Thyroid gland (tissue), 4 donors: ENCODE measurements at places on chromosomes 11 and 22. TPM values are rescaled to one million over a fixed set of nuclear protein-coding genes. Genes with fewer than 3 reads are reported as not detected.

DNA sequence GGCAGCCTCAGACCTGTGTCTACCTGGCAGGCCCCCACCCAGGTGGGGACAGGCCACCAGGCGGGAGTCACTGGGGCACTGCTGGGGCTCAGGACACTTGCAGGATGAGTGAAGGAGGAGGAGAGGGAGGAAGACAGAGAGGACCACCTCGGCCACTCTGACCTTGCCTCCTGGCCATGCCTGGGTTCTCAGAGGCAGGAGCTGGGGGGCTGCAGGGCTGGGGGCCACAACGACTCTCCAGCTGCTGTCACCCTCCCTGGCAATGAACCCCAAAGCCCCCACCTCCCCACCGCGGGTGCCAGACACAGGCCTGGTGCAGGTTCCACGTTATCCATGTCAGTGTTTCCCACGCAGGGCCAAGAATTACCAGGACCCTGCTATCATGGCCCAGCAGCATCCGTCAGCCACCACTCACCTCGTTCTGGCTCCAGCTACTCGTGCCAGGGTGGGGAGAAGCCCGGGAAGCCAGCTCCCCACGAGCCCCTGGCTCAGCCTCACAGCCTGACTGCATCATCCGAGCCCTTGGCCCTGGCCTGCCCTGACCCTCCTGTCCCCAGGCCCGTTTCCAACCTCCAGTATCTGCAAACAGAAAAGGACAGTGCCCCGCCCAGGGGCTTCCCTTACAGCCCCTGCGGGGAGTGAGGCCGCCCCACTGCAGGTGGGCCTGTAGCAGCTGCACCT is 62.4 kb downstream of the BRD1 start:
- no peaks in the 10 kb centered on the region for H3K36me3 ChIP-seq
- no peak overlapping the region for H3K27ac ChIP-seq
- H3K4me1 ChIP-seq = peaks cover 6% of the 10 kb centered on the region
- no peaks in the 10 kb centered on the region for H3K27me3 ChIP-seq
- no peak for DNase-seq

The C11orf16 gene
- not detected for total RNA-seq

- H3K4me3 ChIP-seq = no peak overlapping the region
- H3K27ac ChIP-seq = no peak overlapping the region
- no peak for DNase-seq
- H3K4me1 ChIP-seq = no peaks in the 10 kb centered on the region
Observed at GRCh38 chr11:27297616-27298015, 65.4 kb downstream of the CCDC34 start.

DNA sequence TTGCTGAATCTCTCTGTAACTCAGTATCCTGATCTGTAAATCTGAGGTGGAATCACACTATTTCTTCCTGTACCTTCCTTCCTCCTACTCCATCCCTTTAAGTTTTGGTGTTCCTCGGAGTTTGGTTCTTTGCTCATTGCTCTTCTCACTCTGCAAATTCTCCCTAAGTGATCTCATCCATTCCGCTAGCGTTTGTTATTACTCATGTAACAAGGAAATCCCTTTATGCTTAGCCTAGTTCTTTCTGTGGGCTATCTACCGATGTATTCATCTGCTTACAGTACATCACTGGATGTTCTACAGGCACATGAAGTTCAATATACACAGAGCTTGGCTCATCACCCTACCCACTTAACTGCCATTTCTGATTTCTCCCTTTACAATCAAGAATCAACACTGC is 1.6 kb upstream of the CEP295 start:
- H3K36me3 ChIP-seq = no peaks in the 10 kb centered on the region
- no peak overlapping the region for H3K4me3 ChIP-seq
- no peak for DNase-seq
- H3K4me1 ChIP-seq = peaks cover 6% of the 10 kb centered on the region

The OR52N4 gene
- total RNA-seq = 0.83 TPM

GRCh38 chr22:36332623-36333332 is 55.0 kb downstream of the MYH9 start:
- peaks cover 8% of the 10 kb centered on the region for H3K36me3 ChIP-seq
- H3K27ac ChIP-seq = peak overlapping the region; percentile 98
- no peaks in the 10 kb centered on the region for H3K27me3 ChIP-seq
- DNase-seq = peak; percentile 85
- no peak overlapping the region for H3K4me3 ChIP-seq
- H3K4me1 ChIP-seq = peaks cover 100% of the 10 kb centered on the region

DNA sequence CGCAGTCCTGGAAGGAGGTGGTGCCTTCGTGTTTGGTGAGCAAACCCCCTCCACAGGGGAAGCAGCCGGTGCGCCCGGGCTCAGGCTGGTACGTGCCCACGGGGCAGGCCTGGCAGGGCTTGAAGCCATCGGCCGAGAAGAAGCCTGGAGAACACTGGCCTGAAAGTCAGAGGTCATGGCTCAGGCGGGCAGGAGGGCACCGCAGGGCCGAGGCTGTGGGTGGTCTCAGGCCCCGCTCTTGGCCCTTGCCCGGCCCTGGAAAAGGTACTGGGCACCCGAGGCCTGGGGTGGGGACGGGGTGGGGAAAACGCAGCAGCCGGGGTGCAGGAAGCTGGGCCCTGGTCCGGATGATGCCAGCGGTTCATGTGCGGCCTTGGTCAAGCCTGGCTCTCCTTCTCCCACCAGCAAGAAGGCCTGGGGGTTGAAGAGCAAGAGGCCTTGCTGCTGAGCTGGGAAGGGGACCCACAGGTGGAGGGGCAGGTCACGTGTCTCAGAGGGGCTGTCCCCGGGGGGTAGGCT is 25.6 kb upstream of the TTLL12 start:
- DNase-seq = no peak
- H3K36me3 ChIP-seq = no peaks in the 10 kb centered on the region
- no peak overlapping the region for H3K4me3 ChIP-seq
- no peaks in the 10 kb centered on the region for H3K27me3 ChIP-seq

DNA sequence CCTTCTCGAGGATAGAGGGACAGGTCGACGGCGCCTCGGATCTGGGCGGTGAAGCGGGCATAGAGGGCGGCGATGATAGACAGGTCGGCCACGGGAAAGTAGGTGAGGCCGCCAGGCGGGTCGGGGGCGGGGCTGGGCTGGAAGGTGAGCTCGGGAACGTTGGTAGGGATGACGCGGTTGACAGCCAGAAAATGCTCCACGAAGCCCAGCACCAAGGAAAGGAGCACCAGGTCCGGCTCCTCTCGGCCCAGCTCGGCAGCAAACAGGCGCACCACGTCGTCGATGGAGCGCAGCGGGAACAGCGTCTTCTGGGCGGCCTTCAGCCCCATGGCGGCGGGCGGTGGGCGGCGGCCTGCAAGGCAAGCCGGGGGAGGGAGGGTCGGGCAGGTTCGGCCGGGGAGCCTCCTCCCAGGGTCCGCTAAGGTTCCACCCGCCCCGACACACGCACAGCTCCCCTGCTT is 540 bp downstream of the MEN1 start:
- peak; percentile 75 for DNase-seq
- H3K27me3 ChIP-seq = no peaks in the 10 kb centered on the region
- peaks cover 8% of the 10 kb centered on the region for H3K4me1 ChIP-seq
- H3K27ac ChIP-seq = peak overlapping the region; percentile 40
- peak overlapping the region; percentile 78 for H3K4me3 ChIP-seq

The CD6 gene
- 0.40 TPM for total RNA-seq

DNA sequence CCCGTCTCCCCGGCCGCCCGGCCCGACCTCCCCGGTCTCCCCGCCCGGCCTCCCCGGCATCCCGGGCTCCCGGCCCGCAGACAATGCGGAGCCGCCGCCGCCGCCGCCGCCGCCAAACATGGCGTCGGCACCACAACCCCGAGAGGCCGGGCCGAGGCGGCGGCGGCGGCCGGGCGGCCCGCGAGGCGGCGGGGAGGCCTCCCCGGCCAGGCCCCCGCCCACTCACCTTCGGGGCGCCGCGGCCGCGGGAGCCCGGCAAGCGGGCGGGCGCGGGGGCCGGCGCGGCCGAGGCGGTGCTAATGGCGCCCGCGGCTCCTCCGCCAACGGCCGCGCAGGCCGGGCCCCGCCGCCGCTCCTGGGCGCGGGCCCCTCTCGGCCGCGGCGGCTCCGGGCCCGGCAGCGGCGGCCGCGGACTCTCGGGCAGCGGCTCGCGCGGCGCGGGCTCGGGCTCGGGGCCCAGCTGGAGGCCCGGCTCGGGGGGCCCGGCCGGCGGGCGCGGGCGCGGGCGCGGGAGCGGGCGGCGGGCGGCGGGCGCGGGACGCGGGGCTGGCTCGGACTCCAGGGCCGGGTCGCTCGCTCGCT is 311 bp downstream of the BRD1 start:
- H3K4me3 ChIP-seq = peak overlapping the region; percentile 89
- H3K27ac ChIP-seq = peak overlapping the region; percentile 82
- no peak for DNase-seq
- H3K36me3 ChIP-seq = peaks cover 17% of the 10 kb centered on the region
- no peaks in the 10 kb centered on the region for H3K27me3 ChIP-seq
- peaks cover 27% of the 10 kb centered on the region for H3K4me1 ChIP-seq

DNA sequence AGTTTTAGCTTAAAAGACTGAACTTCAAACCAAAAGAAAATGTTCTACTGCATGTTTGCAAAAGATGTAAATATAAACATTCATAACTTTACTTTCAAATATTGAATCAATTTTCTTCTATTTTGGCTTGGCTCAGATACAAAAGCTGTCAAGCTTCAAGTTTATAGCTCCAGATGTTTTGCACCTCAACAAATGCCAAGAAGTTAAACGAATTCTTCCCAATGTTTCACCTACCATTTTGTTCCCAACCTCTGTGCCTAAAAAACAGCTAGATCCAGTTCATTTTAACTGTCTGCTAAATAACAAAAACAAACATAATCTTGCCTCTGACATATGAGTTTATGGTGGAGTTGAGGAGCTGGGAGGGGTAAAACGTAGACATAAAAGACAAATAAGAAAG is 76.5 kb downstream of the RAB30 start:
- H3K4me3 ChIP-seq = no peak overlapping the region
- no peaks in the 10 kb centered on the region for H3K27me3 ChIP-seq
- no peak for DNase-seq
- H3K36me3 ChIP-seq = no peaks in the 10 kb centered on the region
- H3K27ac ChIP-seq = no peak overlapping the region
- no peaks in the 10 kb centered on the region for H3K4me1 ChIP-seq

- H3K4me1 ChIP-seq = peaks cover 77% of the 10 kb centered on the region
- no peak overlapping the region for H3K4me3 ChIP-seq
- DNase-seq = no peak
- no peaks in the 10 kb centered on the region for H3K27me3 ChIP-seq
Observed at GRCh38 chr11:114070464-114071139, 11.1 kb downstream of the ZBTB16 start.

The C22orf23 gene
- 0.59 TPM for total RNA-seq

DNA sequence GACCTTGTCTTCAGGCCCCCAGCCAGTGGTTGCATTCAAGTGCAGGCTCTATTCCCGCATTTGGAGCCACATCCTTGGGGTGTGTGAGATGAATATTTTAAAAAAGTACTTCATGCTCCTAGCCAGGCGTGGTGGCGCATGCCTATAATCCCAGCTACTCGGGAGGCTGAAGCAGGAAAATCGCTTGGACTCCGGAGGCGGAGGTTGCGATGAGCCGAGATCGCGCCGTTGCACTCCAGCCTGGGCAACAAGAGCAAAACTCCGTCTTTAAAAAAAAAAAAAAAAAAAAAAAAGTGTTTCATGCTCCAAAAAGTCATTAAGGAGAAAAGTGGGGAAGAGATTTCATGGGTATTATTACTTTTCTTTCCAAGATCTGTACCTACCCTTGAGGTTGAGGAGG is 18.0 kb downstream of the SCUBE1 start:
- H3K4me3 ChIP-seq = no peak overlapping the region
- no peaks in the 10 kb centered on the region for H3K4me1 ChIP-seq
- no peak overlapping the region for H3K27ac ChIP-seq
- DNase-seq = no peak
- no peaks in the 10 kb centered on the region for H3K36me3 ChIP-seq

The CRY2 gene
- 117 TPM for total RNA-seq

DNA sequence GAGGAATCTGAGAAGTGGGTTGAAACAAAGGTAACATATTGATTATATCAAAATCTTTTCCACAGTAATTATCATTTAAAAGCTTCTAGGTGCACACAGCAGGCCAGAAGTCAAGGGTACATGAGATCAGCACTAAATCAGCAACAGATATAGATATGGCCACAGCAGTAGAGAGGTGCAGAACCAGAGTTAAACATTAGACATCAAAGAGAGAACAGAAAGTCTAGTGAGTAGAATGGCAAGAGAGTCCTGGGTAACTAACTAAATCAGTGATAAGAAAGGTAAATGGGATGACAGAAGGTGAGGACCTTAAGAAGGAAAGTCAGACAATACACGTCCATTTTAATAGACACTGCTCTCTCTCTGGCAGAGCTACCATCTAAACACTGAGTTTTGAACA is 119.5 kb upstream of the GRIA4 start:
- H3K27me3 ChIP-seq = no peaks in the 10 kb centered on the region
- no peak for DNase-seq
- H3K36me3 ChIP-seq = no peaks in the 10 kb centered on the region
- no peak overlapping the region for H3K27ac ChIP-seq
